ENCODE measurements at places on chromosomes 2 and 18. TPM values are rescaled to one million over a fixed set of nuclear protein-coding genes. Genes with fewer than 3 reads are reported as not detected.

Gene RAX
- not detected for polyA plus RNA-seq

Gene TAF4B
- polyA plus RNA-seq: 0.73 TPM

Gene TEX44
- not detected for polyA plus RNA-seq

Gene KLHL41
- 37.7 TPM for polyA plus RNA-seq

Gene ERICH2
- 0.45 TPM for polyA plus RNA-seq

Gene CRYGA
- polyA plus RNA-seq: not detected

Gene AQP4
- polyA plus RNA-seq: 0.07 TPM

Gene NPC1
- 8.9 TPM for polyA plus RNA-seq

Gene SLC16A14
- polyA plus RNA-seq: 1.0 TPM

Gene GATA6
- 46.5 TPM for polyA plus RNA-seq

GRCh38 chr2:71833855-71834560 lies 313.7 kb downstream of the CYP26B1 start:
- DNase-seq: peak; percentile 69

GRCh38 chr2:210762604-210763588 lies 206.5 kb downstream of the CPS1 start:
- DNase-seq: no peak

DNA sequence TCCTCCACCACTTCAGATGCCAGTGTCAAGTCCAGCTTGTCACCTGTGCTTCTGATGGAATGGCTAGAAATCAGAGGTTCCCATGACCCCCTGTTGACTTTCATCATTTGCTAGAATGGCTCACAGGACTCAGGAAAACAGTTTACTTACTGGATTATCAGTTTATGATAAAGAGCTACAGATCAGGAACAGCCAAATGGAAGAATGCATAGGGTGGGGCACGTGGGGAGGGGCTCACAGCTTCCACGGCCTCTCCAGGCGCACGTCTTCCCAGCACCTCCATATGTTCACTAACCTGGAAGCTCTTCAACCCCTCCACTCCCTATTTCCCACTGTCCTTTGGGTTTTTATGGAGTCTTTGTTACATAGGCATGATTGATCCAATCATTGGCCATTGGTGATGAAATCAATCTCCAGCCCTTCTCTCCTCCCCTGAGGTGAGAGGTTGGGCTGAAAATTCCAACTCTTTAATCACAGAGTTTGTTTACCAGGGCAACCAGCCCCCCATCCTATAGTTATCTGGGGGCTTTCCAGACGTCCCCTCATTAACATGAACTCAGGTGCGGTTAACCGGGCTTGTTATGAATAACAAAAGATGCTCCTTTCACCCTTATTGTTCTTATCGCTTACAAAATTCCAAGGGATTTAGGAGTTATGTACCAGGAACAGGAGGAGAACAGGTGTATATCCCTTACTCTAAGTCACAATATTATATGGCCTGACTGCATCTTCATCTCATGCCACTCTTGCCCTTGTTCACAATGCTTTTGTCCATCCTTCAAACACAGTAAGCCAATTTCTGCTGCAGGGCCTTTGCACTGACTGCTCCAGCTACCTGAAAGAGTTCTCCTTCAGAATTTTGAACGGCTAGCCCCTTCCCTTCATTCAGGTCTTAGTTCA lies 35.2 kb downstream of the ANXA4 start:
- DNase-seq: no peak

DNA sequence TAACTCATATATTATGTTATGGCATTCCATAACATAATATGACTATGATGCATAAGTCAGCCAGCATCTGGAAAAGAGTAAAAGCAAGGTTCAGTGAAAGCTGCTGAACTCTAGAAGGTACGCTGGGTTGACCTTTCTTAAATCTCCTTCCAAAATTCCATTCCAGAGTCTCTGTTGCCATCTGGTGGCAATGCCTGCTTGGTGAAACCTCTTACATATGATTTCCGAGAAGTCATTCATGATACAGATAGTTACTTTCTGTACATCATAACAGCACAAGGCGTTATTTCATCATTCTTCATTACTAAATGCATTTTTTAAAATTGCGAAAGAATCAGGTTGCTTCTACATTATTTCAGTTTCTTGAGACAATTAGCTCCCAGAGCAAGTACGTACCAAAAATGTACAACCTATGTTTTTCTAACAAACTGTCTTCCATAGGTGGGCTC lies 7.0 kb upstream of the EPG5 start:
- no peak for DNase-seq

GRCh38 chr2:9228781-9229469 lies 22.3 kb downstream of the ASAP2 start:
- DNase-seq: no peak

DNA sequence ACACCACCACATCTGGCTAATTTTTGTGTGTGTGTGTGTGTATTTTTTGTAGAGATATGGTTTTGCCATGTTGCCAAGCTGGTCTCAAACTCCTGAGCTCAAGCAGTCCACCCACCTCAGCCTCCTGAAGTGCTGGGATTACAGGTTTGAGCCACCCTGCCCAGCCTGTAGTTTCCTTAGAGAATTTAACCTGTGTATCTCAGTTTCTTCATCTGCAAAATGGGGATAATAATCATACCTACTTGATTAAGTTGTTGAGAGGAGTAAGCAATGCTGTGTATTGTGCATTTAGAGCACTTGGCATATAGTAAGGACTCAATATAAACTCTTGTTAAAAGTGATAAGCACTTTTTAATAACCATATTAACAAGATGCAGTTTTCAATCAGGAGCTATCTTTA lies 6.3 kb upstream of the SANBR start:
- DNase-seq: no peak

- DNase-seq: no peak
These were observed 352.6 kb upstream of the MYT1L start for GRCh38 chr2:2683606-2684224.

DNA sequence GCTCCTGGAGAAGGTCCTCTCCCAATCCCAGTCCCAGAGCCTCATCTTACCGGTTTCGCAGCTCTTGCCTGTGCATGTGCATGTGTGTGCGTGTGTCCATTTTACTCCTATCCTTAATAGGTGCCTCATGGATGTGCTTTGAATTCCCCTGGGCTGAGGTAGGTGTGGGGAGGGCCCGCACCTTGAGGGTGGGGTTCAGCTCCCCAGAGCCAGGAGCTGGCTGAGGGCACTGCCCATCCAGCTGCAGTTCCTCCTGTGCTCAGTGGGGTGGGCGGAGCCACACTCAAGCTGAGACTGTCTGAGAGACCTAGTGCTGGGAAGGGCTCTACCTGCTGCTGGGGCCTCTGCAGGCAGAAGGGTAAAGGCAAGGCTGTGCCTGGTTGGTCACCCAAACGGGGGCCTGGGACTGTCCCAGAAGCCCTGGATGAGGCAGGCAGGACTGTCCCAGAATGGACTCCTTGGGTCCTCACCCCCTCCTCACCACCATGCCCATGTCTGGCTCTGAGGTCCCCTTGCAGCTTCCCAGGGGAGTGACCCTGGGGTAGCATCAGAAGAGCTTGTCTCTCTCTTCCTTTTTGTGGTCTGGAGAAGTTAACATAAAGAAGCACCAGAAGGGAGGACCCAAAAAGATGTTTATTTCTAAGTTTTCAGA lies 8.9 kb downstream of the GDF7 start:
- DNase-seq: no peak

DNA sequence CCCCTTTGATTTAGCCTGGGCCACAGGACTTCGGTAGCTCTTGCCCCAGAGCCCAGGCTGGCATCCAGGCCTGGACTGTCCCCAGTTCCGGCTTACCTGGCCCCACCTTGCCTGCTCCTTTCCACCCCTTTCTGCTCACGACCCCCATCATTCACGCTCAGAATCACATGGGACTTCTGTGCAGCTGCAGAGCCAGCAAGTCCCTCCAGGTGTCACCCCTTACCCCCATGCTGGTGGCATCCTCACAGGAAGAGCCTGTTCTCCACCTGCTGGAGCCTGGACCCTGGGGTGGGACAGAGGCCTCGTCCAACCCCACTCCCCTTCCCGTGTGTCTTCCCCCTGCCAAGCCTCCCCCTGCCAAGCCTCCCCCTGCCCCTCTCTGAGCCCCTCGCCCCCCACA lies 7.9 kb upstream of the KCNIP3 start:
- no peak for DNase-seq

GRCh38 chr18:49632588-49632987 lies 70.7 kb downstream of the LIPG start:
- no peak for DNase-seq

DNA sequence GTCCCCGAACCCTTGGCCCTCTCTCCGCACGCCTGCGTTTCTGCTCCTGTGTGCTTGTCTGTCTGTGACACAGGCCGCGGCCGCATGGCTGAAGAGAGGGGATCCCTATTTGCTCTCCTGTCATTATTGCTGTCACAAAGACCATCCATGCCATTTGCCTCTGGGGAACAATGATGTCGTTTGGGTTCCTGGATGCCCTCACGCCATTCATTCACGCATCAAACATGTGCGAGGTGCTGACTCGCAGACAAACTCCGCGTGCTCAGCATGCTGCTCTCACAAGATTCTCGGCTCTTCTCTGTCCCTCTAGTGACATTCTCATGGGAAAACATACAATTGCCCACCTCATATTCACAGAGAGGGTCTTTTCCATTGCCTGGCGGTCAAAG lies 67.8 kb downstream of the ASB1 start:
- no peak for DNase-seq

- DNase-seq: no peak
These were observed 119.0 kb downstream of the RPIA start for GRCh38 chr2:88810488-88810887.

DNA sequence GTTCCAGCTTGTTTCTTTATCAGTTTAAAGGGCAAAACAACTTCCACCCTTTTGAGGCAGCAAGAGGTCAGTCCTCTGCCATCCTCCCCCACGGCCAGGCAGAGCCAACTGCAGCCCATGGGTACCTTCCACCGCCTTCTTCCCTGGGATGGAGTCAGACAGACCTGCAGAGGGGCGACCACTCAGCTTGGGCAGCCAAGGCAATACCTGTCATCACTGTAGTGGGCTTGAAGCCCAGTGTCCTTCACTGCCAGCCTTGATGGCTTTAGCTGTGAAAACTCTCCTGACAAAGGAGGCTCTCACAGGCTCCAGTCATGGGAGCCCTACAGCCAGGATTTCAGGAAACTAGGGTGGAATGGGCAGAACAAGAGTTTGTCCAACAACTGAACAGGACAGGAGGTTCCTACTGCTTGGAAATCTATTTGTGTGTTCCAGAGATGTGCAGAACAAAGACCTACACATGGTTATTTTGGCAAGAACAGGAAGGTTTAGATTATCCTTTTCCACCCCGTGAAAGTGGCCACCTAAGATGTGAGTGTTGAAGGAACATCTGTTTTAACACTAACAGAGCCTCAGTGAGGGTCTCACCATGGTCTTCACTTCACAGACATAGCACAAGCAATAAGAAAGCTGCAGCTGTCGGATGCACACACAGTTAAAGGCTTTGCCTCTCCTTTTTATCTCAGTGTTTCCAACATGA lies 93.9 kb upstream of the RMDN2 start:
- DNase-seq: peak; percentile 54

DNA sequence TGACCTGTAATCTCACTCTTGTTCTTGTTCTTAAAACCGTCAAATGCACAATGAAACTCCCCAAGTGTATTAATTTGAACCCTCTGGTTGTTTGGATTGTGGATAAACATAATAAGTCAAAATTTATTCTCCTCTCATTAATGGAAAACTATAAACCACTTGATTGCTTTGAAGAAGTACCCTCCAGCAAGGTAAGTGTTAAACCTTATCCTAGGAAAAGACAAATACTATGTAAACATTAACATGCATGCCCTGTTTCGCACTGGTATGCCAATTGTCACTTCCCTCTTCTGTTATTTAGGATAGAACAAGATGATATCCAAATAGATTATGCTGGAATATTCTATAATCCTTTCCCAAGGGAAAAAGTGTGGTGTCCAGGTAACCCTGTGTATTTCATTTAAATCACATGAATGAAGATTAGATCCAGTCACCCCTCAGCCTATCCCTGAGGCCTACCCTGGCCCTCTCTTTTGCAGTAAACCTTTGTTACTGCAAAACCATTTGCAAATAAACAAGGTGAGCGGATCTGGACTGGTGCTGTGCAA lies 1.3 kb downstream of the ADI1 start:
- no peak for DNase-seq

- no peak for DNase-seq
These were observed 116.2 kb upstream of the ST6GAL2 start for GRCh38 chr2:107001964-107002696.

DNA sequence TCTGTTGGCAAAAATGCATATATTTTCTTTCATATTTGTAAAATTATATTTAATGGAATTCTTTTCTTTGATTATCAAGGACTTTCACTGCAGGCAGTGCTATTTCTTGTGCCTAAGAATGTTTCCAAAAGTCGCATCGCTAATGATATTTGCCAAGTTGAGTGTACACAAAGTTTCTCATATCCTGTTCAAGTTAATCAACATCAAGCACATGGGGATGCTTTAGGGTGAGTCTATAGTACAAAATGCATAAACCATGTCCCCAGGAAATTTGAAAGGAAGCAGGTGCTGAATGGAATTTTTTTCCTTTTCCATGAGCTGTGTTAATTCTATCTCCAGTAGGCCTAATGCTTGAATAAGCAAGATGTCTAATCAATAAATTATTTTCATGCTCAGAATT lies 129.7 kb downstream of the GALNT1 start:
- DNase-seq: no peak

- no peak for DNase-seq
These were observed 223.6 kb upstream of the EPAS1 start for GRCh38 chr2:46073540-46074046.

GRCh38 chr2:229275506-229275905 lies 4.4 kb upstream of the PID1 start:
- no peak for DNase-seq

- DNase-seq: no peak
These were observed 39.7 kb upstream of the TEX51 start for GRCh38 chr2:126858991-126859390.

DNA sequence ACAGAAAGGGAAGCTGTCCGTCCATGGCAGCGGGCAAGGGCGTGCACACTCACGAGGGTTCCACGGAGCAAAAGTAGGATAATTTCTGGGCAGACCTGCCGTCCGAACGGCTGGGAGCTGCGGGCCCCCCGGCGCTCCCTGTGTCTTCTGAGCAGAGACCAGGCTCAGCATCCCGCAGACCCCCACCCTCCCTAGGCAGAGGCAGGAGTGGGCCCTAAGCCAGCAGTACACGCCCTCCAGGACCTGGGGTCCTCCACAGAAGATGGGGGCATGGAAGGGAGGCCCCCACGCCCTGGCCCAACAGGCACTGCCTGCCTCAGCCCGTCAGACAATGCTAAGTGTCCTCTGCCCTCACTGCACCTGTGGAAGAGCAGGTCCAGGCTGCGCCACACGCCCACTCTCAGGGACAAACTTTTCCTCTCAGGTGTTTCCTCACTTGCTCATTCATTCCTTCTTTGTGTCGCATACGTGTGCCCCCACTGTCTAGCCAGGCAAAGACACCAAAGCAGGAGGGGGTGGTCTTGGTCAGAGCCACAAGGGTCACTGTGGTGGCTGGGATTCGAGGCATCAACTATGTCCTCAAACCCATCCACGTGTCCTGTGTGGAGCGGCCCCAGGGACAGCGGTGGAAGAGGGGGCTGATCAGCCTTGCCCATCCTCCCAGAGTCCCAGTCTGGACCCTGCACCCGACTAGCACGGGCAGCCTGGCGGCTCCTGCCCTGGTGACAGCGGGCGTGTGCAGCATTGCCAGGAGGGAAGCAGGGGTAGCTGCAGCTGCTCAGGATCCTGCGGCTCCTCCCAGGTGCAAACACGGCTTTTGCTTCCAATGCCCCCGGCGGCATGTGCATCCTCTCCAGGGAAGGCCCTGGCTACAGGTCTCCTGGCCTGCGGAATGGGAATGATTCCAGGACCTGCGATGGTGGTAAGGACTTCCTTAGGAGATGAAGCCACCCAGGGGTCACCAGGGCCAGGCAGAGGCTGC lies 2.4 kb upstream of the GPC1 start:
- DNase-seq: no peak

- no peak for DNase-seq
These were observed 263.0 kb downstream of the EIPR1 start for GRCh38 chr2:3114406-3115185.

GRCh38 chr2:210366675-210367080 lies 51.7 kb upstream of the MYL1 start:
- no peak for DNase-seq

All from heart right ventricle (tissue), 16 donors.